Stimulated activated CD8-positive, alpha-beta memory T cell treated with anti-CD3 and anti-CD28 coated beads, Interleukin-4, amount 100 ng/mL, for 1 hour (primary cell): ENCODE measurements at places on chromosomes 11 and 22.

DNA sequence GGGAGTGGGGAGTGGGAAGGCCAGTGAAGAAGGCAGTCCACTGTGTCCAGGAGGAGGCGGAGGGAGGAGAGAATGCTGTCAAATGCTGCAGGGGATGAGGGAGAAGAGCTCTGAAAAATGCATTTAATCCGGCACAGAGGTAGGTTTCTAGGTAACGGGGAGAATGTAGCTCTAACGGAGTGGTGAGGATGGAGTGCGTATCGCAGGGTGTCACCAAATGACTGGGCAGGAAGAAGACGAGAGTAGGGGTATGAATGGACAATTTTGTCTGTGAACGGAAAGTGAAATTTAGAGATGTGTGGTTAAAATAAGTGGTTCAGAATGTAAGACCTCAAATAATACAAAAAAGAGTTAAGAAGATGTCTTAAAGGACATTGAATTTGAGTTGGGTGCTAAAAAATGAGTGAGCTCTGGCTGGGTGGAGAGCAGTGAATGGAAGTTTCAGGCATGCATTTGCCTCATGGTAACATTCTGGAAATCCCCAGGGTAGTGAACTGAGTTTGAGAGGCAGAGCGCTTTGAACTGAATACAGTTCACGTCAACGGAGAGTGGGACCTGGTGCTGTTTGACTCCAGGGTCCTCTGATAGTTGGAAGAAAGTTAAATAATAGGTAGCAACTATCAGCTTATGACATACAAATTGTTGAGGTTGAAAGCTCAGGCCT lies 81.3 kb upstream of the CADM1 start:
- DNase-seq = no peak

DNA sequence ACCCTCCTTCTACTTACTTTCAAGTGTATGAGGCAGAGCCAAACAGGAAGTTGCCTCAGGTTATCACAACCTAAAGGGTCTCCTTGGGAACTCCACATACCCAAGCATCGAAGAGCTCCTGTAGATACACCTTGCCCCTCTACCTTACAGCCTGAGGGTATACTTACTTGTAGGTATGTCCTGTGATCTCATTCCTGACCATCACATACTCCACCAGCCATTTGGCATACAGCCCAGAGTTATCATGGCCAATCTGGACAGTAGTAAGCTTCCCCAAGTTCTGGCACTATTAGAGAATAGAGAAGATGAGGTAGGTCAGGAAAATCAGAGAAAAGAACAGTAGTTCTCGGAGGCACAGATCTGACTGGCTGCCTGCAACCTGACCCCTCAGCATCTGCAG lies 53.4 kb upstream of the SCUBE2 start:
- DNase-seq = no peak

GRCh38 chr11:37830529-37830928 lies 1232.5 kb upstream of the RAG2 start:
- no peak for DNase-seq

DNA sequence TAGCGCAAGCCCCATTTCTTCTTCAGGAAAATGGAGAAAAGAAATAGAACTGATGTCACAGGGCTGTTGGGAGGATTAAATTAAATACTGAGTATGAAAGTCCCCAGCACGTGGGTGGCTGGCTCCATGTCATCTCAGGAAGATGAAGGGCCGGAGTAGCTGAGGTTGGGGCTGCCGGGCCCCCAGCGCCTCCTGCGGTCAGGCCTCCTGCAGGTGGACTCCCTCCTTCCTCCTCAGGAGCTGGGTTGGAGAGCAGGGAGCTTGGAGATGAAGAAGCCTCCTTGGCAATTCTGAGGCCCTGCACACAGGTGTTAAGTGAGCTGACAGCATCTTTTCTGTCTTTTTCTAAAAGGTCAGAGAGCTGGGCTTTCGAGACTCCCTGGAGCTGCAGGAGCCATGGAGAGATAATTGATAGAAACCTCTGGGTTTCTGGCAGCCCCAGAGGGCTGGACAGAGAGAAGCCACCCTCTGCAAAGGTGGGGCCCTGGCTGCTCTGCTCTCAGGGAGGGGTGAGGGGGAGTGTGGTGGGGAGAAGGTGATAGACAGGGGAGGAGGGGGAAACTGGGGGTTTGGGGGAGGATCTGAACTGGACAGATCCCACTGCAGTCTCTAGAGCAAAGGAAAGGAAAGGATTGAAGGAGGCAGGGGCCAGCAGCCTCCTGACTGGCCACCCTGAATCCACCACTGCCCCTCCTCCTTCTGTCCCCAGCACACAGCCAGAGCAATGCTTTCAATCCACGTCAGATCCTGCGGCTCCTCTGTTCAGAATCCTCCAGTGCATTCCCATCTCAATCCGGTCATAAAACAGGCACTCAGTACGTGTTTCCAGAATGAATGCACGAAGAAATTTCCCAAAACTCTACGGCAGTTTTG lies 210.8 kb downstream of the CEP164 start:
- no peak for DNase-seq

GRCh38 chr22:22810471-22810870 lies 77.1 kb upstream of the IGLL5 start:
- DNase-seq = no peak

- DNase-seq = no peak
Observed at GRCh38 chr11:105611572-105612441, 1.9 kb downstream of the GRIA4 start.

DNA sequence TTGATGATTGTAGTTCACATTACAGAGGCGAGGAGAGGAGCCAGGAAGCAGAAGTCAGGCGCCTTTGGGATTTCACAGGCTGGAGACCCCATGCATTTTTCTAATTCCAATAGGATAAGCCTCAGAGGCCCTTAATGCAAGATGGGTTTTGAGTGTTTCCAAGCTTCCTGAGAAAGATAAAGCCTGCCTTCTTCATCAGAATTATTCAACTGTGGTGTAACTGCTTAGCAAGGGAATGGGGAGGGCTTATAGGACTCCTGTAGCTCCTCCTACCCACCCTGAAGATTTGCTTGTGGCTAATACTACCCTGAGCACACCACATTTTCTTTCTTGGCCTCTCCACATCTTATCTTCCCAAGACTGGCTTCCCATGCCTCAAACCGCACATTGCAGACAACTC lies 151.1 kb upstream of the ISX start:
- no peak for DNase-seq

DNA sequence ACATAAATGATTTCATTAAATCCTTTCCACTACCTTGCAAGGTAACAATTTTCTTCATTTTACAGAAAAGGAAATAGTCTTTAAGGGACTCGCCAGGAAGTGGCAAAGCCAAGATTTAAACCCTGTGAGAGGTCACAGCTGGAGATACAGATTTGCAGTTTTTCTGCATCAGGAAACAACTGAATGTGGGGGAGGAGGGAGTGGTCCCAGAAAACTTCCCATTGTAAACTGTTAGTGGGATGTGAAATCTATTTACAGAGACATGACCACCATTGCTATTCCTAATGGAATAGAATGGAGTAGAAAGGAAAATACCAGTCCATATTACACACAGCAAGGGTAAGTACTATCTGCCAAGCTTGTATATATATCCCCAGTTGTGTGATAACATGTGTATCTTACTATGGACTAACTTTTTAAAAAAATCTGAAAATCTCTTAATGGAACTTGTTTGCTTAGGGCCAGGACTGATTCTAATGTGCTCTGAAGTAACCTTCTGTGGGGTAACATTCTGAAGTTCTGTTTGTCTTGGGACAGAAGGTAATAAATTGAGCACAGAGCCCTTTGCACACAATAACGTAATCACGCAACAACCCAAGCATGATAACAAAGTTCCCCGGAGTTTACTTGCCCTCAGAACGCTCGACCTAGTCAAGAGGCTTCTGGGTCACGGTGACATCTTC lies 10.9 kb upstream of the TSKU start:
- no peak for DNase-seq

GRCh38 chr22:28008649-28009048 lies 89.6 kb upstream of the PITPNB start:
- no peak for DNase-seq

DNA sequence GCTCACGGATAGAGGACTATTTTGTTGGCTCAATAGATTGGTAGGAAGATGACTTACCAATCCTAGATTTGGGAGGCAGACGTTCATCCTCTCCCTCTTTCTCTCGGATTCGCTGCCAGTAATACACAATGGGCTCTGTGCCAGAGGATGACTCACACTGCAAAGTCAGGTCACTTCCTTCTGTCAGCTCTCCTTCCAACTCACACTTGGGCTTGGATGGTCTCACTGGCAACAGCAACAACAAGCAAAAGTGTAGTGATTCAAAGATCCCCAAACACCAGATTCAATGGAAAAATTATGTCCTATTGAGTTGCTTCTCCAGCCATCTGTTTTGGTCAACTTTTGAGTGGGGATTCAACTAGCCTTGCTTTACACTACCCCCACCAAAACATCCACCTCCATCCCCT lies 21.7 kb upstream of the HSPA8 start:
- DNase-seq = peak; percentile 36

DNA sequence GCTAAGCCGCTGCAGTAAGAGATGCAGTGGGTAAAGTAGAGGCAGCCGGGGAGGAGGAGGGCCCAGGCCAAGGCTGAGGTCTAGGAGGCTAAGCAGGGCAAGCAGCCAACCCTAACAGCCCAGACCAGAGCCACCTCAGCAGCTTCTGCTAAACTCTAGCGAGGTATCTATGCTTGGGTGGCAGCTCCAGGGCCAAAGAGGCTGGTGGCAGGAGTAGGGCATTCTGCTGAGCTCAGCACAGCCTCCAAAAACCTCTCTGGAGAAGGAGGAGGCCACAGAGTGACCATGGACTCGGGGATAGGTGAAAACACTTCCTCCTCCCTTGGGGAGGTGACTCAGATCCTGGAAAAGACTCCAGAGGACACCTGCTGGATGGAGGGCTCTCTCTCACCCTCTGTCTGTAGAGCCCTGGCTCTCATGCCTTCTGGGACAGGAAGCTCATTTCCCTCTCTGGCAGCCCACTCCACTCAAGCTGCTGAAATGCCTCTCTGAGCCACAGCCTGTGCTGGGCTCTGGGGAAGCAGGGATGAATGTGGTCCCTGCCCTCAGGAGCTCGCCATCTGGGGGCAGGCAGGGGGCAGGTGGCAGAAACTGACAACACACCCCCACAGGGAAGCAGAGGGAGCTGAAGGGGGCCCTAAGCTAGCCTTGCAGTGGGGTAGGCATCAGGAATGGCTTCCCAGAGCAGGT lies 16.5 kb upstream of the TPBGL start:
- no peak for DNase-seq

GRCh38 chr11:12867531-12867930 lies 141.6 kb upstream of the RASSF10 start:
- DNase-seq = no peak

- DNase-seq = no peak
Observed at GRCh38 chr11:18277565-18278271, 11.7 kb downstream of the SAA1 start.
